ENCODE measurements at places on chromosomes 16 and 17.
A peak's percentile ranks its signal among the peaks of the same experiment; 100 is the strongest.

DNA sequence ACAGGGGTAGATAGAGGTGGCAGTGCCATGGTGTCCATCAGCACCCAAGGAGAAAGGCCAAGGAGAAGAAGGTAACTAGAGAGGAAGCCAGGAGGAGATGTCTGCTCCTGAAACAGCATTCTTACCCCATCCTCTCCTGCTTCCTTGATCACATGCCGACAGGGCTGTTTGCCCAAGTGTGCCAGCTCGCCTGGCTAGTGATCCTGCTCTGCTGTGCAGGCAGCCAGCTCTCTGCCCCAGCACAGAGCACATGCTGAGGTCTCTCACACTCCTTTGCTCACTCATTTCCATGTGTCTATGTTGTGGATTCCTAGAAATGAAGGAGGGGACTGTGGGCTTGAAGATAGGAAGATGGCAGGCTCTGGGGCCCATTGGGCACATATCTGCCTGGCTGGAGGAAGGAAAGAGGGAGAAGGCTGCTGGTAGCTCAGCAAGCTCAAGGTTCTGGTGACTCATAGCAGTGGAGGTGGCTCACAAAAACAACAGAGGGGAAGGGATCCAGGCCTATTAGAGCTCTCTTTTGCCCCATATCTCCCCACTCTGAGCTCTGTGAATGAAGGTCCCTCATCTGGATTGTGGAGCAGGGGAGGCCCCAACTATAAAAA is 54.3 kb downstream of the NEUROD2 start:
- peak; percentile 28 for DNase-seq

- DNase-seq: no peak
These were observed 8.2 kb downstream of the CANT1 start for GRCh38 chr17:79001190-79002020.

GRCh38 chr16:81143921-81144471 is 47.8 kb upstream of the GCSH start:
- no peak for DNase-seq

- peak; percentile 84 for DNase-seq
These were observed 6.0 kb upstream of the LPCAT2 start for GRCh38 chr16:55502801-55503366.

DNA sequence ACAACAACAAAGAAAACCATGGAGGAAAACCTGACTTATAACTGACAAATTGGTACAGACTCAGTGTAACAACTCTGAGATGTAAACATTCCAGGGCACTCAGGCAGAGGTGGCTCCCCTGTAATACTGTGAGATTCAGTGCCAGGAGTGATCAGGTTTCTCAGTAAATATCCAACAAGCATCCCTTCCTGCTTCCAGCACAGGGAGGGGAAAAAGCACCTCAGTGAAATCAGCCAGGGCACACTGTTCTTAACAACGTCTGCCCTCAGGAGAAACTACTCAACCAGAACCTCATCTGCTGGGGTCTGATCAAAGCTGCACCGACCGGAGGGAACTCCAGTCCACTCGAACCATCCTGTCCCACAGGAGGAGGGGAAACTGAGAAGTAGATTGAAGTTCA is 52.3 kb downstream of the AMFR start:
- DNase-seq: no peak

DNA sequence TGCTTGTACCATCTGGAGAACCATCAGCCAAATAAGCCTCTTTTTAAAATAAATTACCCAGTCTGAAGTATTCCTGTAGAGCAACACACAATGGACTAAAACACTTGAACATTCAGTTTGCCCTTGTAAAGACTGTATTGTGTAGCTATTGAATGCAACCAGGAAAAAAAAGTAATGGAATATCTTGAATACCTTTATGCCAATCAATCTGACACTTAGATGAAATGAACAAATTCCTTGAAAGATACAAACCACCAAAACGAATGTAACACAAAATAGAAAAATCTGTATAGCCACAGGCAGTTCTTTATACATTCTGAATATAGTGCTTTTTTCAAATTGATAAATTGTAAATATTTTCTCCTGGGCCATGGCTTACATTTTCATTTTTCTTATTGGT is 63.3 kb upstream of the KCNJ16 start:
- DNase-seq: no peak

GRCh38 chr16:54326266-54326662 is 39.7 kb upstream of the IRX3 start:
- DNase-seq: peak; percentile 40

- no peak for DNase-seq
These were observed 142.0 kb upstream of the CORO6 start for GRCh38 chr17:29764748-29765147.

GRCh38 chr17:7700510-7700909 is 4.5 kb upstream of the EFNB3 start:
- DNase-seq: no peak

GRCh38 chr17:1096215-1096614 is 83.6 kb downstream of the ABR start:
- DNase-seq: no peak

- DNase-seq: no peak
These were observed 231.2 kb downstream of the MSI2 start for GRCh38 chr17:57487573-57487972.

GRCh38 chr16:70662991-70663523 is 16.7 kb downstream of the IL34 start:
- DNase-seq: no peak

DNA sequence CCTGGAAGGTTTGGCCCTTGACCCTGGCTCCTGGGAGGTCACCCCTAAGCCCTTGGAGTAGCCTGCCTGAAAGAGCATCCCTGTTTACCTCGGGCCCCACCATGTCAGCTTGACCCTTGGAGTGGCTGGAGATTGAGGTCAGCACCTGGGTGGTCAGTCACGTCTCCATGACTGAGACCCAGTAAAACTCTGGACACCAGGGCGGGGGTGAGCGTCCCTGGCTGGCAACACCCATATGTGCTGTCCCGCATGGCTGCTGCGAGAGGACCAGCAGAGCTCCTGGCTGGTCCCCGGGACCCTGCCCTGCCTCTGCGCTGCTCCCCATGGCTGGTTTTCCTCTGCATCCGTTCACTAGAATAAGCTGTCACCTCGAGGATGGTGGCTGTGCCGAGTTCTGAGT is 91.2 kb downstream of the RBFOX3 start:
- no peak for DNase-seq

GRCh38 chr16:19974607-19975006 is 90.0 kb upstream of the GPRC5B start:
- DNase-seq: no peak
